ENCODE measurements at places on chromosomes 12 and 14. TPM values are rescaled to one million over a fixed set of nuclear protein-coding genes. Genes with fewer than 3 reads are reported as not detected.

- no peaks in the 10 kb centered on the region for H3K27me3 ChIP-seq
- no peak overlapping the region for H3K27ac ChIP-seq
- no peaks in the 10 kb centered on the region for H3K4me1 ChIP-seq
- no peak overlapping the region for H3K4me3 ChIP-seq
- no peaks in the 10 kb centered on the region for H3K36me3 ChIP-seq
Observed at GRCh38 chr12:69630191-69630590, 19.5 kb upstream of the LRRC10 start.

DNA sequence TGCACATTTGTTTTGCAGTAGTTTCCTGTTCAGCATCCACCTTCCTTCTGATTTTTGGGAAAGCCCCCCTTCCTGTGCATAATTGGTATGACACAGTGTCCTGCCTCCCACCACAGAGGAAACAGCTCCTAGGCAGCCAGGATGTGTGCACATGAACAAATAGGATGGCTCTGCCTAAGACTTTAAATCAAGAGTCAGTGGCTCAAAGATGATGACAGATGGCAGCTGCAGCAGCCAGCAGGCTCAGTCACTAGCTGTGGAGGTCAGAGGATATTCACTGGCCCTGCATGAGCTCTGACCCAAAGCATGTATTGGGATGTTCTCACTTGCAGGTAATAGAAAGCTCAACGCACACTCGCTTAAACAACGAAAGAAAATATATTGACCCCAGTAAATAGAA is 90.3 kb downstream of the KCNK10 start:
- DNase-seq, result no peak
- no peaks in the 10 kb centered on the region for H3K27me3 ChIP-seq
- H3K36me3 ChIP-seq, result no peaks in the 10 kb centered on the region
- no peak overlapping the region for H3K4me3 ChIP-seq

DNA sequence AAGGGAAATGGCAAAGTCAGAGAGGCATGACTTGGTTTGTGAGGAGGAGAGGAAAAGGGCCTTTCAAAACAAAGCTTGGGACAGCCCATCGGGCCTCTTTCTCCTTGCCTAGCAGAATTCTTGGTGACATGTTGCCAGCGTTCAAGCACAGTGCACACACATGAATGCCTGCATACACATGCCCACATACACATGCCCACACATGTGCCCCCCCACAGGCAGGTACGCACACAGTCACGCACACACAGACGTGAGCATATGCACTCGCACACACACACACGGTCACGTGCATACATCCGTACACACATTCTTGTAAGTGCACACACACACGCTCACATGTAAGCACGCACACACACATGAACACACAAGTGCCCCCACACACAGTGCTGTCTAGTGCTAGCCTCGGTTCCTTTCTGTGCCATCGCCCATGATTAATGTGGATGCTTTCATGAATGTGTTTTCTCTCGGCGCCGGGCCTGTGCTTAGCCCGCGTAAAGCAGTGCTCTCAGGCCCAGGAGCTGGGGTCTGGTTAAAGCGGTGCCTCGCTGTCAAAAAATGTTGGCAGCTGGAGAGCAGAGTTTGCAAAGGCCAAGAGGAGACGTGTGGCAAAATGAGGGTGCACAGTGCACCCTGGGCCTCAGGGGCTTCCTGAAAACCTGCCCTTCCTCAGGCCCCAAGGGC is 328.8 kb upstream of the DIO3 start:
- H3K4me1 ChIP-seq, result no peaks in the 10 kb centered on the region
- H3K27me3 ChIP-seq, result peaks cover 2% of the 10 kb centered on the region
- H3K36me3 ChIP-seq, result no peaks in the 10 kb centered on the region
- peak; percentile 77 for DNase-seq

DNA sequence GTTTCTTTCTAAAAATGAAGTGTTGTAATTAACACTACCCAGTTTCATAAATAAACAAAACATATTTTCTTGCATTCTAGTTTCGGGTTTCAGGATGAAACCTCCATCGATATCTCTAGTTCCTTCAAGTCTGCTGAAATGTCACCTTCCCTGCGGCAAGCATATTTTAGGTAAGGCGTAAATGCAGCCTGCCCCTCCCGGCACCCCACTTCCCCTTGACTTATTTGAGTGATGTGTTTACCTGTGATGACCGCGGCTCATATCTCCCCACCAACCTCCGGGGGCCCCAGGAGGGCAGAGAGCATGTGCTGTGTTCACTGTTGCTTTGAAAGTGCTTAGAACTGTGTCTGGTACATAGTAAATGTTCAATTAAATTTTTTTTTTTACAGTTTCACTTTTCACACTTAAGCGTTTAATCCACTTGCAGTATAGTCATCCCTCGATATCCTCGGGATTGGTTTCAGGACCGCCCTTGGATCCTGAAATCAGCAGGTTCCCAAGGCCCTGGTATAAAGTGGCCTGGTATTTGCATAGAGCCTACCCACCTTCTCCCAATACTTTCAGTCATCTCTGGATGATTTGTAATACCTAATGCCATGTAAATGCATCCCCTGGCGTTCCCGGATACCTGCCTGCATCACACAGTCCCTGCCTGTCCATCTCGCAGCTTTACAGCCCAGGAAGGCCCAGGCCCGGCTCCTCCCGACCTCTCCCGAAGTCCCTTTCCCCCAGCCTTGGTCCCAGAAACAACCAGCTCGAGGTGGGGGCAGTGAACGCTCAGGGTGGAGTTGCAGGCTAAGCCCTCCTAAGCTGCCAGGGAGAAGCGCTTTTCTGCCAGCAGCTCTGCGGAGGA is 40.2 kb upstream of the FBRSL1 start:
- no peak for DNase-seq
- no peaks in the 10 kb centered on the region for H3K4me1 ChIP-seq
- no peak overlapping the region for H3K4me3 ChIP-seq
- no peaks in the 10 kb centered on the region for H3K36me3 ChIP-seq

DNA sequence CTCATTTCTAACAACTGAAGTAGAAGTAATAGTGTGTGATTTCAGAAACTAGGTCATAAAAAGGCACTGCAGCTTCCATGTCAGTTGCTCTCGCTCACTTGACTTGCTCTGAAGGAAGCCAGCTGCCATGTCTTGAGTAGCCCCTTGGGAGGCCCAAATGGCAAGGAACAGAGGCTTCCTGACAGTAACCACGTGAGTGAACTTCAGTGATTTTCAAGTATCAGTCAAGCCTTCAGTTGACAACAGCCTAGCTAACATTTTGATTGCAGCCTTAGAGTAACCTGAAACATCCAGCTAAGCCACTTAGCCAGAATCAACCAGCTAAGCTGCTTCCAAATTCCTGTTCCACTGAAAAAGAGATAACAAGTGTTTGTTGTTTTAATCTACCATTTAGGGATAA is 26.7 kb downstream of the TOGARAM1 start:
- H3K4me3 ChIP-seq, result no peak overlapping the region
- H3K4me1 ChIP-seq, result no peaks in the 10 kb centered on the region
- H3K27me3 ChIP-seq, result no peaks in the 10 kb centered on the region
- H3K36me3 ChIP-seq, result no peaks in the 10 kb centered on the region
- DNase-seq, result no peak
- no peak overlapping the region for H3K27ac ChIP-seq

- no peak for DNase-seq
- H3K4me3 ChIP-seq, result no peak overlapping the region
- no peaks in the 10 kb centered on the region for H3K27me3 ChIP-seq
- H3K36me3 ChIP-seq, result no peaks in the 10 kb centered on the region
Observed at GRCh38 chr14:80364274-80364673, 153.0 kb upstream of the DIO2 start.

DNA sequence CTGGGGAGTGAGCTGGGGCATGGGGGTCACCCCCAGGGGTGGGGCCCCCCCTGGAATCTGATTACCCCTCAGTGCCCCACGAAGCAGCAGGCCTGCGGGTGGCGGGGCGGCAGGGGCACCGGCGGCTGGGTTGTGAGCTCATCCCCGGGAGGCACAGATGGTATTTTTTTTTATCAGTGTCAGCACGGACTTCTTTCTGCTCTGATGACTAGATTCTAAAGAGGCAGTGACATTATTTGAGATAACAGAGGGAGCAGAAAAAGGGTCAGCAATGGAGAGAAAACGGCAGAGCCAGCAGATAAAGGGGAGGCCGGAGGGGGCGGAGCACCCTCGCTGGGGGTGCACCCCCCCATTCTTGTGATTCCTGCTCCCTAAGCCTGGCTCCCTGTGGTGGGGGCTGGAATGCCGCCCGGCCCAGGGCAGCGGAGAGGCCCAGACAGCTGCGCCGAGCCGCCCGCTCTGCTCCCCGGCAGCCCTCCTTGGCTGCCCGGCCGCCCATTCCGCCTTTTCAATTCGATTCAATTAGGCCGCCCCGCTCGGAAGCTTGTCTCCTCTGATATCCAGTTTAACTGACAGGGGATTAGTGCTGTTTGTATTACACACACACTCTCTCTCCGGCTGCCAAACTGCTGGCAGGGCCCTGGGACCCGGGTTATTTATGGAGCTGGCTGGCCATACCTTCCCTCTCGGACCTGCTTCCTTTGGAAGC is 32.9 kb downstream of the MVK start:
- H3K36me3 ChIP-seq, result no peaks in the 10 kb centered on the region
- H3K27ac ChIP-seq, result no peak overlapping the region
- H3K27me3 ChIP-seq, result peaks cover 13% of the 10 kb centered on the region
- H3K4me1 ChIP-seq, result no peaks in the 10 kb centered on the region
- DNase-seq, result no peak
- H3K4me3 ChIP-seq, result no peak overlapping the region

DNA sequence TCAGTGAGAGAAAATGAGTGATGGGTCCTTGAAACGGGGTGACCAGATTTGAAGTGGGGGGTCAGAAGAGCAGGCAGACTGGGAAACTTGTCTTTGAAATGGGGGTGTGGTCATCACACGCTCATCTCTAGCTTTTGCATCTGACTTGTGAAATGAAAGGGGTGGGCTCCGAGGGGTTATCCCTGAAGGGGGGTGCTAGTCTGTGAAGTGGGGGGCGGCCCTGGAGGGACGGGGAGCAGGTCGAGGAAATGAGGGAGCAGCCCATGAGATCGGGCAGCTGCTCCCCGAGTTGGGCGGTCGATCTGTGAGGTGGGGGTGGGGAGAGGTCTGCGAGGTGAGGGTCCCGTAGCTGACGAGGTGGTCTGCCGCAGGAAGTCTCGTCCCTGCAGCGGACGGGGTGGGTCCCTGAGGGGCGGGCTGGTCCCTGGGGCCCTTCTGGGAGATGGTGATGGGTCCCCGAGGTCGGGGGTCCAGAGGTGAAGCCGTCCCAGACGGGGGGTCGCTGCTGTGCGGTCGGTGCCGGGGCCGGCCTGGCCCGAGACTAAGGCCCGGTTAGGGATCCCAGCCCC is 542 bp downstream of the PXN start:
- no peaks in the 10 kb centered on the region for H3K27me3 ChIP-seq
- H3K4me1 ChIP-seq, result peaks cover 25% of the 10 kb centered on the region
- DNase-seq, result no peak
- H3K27ac ChIP-seq, result peak overlapping the region; percentile 47
- peak overlapping the region; percentile 83 for H3K4me3 ChIP-seq

- no peaks in the 10 kb centered on the region for H3K36me3 ChIP-seq
- H3K4me1 ChIP-seq, result peaks cover 6% of the 10 kb centered on the region
Observed at GRCh38 chr12:29147731-29148595, 1.1 kb upstream of the FAR2 start.

DNA sequence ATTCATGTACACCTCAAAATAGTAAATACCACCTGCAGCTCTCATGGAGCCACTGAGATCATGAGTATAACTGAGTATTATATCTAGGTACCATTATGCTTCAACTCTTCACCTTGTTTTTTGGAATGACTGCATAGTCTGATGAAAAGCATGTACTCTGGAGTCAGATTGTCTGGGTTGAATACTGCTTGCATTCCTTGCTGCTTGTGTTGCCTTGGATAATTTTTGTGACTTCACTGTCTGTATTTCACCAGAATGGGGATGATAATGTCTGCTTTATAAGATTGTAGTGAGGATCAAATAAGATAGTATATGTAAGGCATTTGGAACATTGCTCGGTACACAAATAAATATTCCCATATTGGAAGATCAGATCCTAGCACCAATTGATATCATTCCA is 54.2 kb downstream of the SUSD6 start:
- peaks cover 5% of the 10 kb centered on the region for H3K36me3 ChIP-seq
- H3K4me1 ChIP-seq, result peaks cover 31% of the 10 kb centered on the region
- H3K4me3 ChIP-seq, result no peak overlapping the region
- DNase-seq, result no peak
- no peaks in the 10 kb centered on the region for H3K27me3 ChIP-seq

- H3K4me3 ChIP-seq, result no peak overlapping the region
- H3K27ac ChIP-seq, result no peak overlapping the region
- no peaks in the 10 kb centered on the region for H3K27me3 ChIP-seq
- DNase-seq, result no peak
- peaks cover 12% of the 10 kb centered on the region for H3K4me1 ChIP-seq
Observed at GRCh38 chr12:27217590-27217989, 26.5 kb upstream of the STK38L start.

DNA sequence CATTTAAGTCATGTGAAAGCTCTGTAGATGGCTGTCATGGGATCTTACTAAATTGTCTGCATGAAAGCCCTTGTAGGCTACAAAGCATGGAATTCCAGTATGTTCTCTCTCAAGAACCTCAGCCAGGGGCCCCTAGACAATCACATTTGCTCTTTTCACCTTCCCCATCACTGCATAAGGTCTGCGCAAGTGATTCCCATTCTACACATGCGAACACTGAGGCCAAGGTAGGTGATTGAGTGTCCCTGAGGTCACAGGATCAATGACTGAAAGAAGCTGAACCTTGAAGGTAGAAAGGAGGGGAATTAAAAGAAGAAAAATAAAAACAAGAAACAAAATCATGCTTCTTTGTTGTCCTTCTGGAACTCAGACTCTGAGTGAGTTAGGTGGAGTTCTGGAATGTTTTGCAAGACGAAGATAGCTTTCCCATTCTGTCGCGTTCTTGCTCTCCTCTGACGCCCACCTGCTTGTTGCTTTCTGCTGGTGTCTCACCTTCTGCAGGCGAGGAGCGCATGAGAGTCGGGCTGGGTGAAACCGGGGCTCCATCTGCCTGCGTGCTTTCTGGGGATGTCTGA is 79.9 kb downstream of the SPRING1 start:
- no peaks in the 10 kb centered on the region for H3K36me3 ChIP-seq
- H3K4me3 ChIP-seq, result peak overlapping the region; percentile 65
- H3K27ac ChIP-seq, result no peak overlapping the region
- DNase-seq, result peak; percentile 81
- H3K4me1 ChIP-seq, result peaks cover 24% of the 10 kb centered on the region
- peaks cover 14% of the 10 kb centered on the region for H3K27me3 ChIP-seq

- H3K36me3 ChIP-seq, result no peaks in the 10 kb centered on the region
- no peak for DNase-seq
- H3K4me1 ChIP-seq, result no peaks in the 10 kb centered on the region
- H3K27me3 ChIP-seq, result no peaks in the 10 kb centered on the region
- no peak overlapping the region for H3K27ac ChIP-seq
Observed at GRCh38 chr14:40058901-40059897, 627.0 kb upstream of the FBXO33 start.

- no peaks in the 10 kb centered on the region for H3K27me3 ChIP-seq
- H3K36me3 ChIP-seq, result peaks cover 25% of the 10 kb centered on the region
Observed at GRCh38 chr12:121804417-121805111, 755 bp downstream of the SETD1B start.

GRCh38 chr14:41302776-41303175 is 303.9 kb upstream of the LRFN5 start:
- no peaks in the 10 kb centered on the region for H3K4me1 ChIP-seq
- H3K27ac ChIP-seq, result no peak overlapping the region
- H3K27me3 ChIP-seq, result no peaks in the 10 kb centered on the region
- H3K36me3 ChIP-seq, result no peaks in the 10 kb centered on the region
- no peak for DNase-seq

Gene TAS2R14
- 7.2 TPM for total RNA-seq

Gene CCDC177
- total RNA-seq, result not detected

Gene LRTM2
- total RNA-seq, result not detected

Gene FSCB
- total RNA-seq, result not detected

Gene PMCH
- total RNA-seq, result not detected

Gene ABHD4
- total RNA-seq, result 52.1 TPM

Gene LTBP2
- total RNA-seq, result 493 TPM

Gene CLMN
- total RNA-seq, result 1.1 TPM

Gene MGP
- total RNA-seq, result 16.8 TPM

Gene CELA1
- not detected for total RNA-seq

Gene RD3L
- total RNA-seq, result not detected

Gene PRB2
- not detected for total RNA-seq

Gene SIX6
- total RNA-seq, result not detected

Gene AP1G2
- total RNA-seq, result 10.9 TPM

Measured in osteoblast (primary cell).